Cortex of kidney (tissue), 1 donor: ENCODE measurements at places on chromosomes 13 and 19.

DNA sequence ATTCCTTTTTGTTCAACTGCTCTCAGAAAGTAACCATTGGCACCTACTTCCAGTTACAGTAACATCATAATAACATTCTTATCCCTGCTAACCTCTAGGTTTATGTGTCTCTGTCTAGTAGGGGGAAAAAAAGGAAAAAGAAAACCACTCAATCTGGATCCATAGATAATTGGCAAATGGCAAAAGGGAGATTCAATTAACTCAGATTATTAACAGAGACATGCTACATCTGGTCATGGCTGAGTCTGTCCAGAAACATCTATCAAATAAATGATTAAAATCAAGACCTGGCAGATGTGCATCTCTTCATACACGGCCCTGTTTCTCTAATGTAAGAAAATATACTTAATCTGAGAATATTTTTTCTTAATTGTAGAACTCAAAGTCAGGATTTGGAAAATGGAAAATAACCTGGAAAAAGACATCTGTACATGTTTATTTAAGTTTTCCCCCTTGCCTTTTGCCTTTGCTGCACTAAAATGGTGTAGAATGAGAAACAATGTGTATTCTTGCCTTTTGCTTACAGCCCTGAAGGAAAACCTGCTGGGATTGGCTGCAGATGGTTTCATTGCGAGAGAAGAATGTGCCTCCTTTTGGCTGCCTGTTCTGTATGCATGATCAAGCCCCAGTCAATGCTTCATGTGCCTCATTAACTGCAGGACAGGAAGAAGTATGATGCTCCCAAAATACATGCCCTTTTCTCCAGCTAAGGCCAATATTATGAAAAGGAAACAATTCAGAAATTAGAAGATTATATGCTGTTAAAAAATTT lies 921.6 kb upstream of the PCDH20 start:
- DNase-seq = no peak

DNA sequence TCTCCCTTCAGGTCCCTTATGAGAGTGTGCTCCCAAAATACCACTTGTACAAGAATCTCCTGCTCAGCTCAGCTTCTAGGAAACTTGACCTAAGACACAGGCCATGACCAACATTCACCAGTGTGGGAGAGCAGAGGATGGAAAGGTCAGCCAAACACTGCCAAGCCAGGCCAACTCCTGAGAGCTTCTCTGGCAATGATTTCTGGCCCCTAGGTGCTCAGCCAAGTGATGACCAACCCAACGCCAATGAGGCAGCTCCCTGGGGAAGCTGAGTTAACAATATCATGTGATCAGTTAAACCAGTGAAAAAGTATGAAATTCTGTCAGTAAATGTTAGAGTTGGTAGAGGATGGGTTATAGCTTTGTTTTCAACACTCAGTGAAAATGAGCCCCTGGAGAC lies 49.1 kb upstream of the FLT1 start:
- DNase-seq = no peak

DNA sequence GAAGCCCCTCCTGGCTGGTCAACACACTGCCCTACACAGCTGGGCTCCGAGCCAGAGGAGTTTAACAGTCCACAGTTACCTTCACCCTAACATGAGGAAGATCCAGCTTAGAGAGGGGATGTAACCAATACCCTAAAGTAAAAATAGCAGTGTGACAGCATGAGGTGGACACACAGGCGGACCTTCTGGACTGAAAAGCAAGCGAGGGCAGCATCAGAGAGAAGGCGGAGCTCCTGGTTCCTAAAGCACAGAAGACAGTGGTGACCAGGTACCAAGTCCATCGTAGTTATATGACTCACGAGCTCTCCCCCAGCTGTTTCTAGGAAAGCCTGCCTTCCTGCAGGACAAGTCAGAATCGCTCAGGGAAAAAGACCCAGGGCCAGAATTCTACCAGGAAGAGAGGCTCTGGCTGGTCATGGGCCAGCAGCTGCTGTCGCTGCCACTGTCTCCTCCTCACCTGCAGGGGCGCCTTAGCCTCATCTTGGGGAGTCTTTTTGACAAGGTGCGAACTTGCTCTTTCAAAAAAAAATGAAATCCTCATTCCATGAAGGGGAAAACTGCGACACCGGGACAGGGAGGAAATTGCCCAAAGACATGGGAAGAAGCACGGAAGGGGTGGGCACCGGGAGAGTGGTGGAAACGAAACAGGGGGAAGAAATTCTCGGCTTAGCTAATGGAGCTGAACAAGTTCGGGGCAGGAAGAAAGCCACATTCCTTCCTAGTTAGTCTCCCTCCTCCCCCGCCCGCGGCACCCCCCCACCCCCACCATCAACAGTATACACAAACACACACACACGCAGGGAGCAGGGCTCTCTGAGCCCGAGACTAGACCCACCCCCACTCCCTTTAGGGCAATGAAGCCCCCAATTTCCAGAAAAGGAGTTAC lies 1.7 kb downstream of the ELL start:
- DNase-seq = no peak

GRCh38 chr13:106109391-106109791 lies 426.1 kb downstream of the EFNB2 start:
- DNase-seq = no peak

GRCh38 chr13:110471156-110471832 lies 90.2 kb downstream of the RAB20 start:
- no peak for DNase-seq

GRCh38 chr13:113374511-113375175 lies 10.7 kb upstream of the GRTP1 start:
- DNase-seq = no peak

DNA sequence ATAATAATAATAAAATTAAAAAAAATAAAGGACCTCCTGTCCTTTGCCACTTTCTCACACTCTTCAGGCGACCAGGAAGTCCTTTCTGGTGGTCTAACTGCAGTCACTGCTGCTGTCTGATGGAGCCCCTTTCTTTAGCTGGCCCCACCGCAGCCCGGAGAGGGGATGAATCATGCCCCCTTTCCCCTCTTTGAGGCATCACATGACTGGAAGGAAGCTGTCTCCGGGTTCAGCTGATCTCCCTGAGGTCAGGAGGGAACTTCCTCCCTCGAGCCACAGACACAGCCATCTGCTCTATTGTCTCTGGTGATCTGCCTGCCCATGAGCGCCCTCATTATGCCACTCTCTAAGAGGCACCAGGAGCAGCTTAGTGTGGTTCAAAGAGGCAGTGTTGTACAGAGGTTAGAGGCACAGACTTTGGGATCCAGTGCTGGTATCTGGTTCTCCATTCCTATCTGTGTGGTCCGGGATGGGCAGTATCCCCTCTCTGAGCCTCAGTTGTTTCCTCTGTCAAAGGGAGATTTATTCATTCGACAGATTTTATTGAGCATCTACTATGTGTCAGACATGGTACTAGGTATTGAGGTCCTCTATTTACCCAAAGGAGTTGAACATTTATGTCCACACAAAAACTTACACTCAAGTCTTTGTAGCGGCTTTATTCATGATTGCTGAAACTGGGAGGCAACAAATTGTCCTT lies 30.0 kb downstream of the VAV1 start:
- DNase-seq = no peak
